LHCN-M2 (cell line): ENCODE measurements at places on chromosomes 11 and 22. TPM values are rescaled to one million over a fixed set of nuclear protein-coding genes. Genes with fewer than 3 reads are reported as not detected.
A peak's percentile ranks its signal among the peaks of the same experiment; 100 is the strongest.

GRCh38 chr22:17562906-17563870, at the start of gene SLC25A18:
TSS of gene SLC25A18 (plus strand) at chr22:17563498. CDS start at chr22:17579945, 16,447 bp downstream.
- peak; percentile 35 for DNase-seq

DNA sequence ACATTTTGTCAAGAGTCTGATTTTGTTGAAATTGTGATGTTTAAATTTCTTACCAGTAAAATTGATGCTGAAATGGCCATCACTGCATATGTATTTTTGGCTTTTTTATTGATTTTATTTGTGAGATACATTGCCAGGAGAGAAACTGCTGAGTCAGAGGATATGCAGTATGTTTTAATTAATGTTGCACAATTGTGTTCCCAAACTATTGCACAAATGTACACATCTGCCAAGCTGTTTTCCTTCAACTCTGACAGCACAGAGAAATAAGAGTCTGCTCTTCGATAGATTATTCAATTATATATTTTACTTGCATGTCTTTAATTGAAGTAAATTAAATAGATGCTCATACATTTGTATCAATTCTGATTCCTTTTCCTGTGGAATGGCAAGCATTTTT, 640.2 kb upstream of the LUZP2 start:
- peak; percentile 31 for DNase-seq

GRCh38 chr11:17780668-17781067, 46.1 kb downstream of the KCNC1 start:
- no peak for DNase-seq

GRCh38 chr11:64068705-64069400, 33.1 kb downstream of the FLRT1 start:
- DNase-seq: no peak

GRCh38 chr22:26669060-26669481, 11.7 kb downstream of the MIAT start:
- DNase-seq: peak; percentile 56

- no peak for DNase-seq
Observed at GRCh38 chr11:117815262-117815803, 9.2 kb downstream of the FXYD2 start.

GRCh38 chr22:50544078-50544745, 1.5 kb upstream of the KLHDC7B start:
- peak; percentile 40 for DNase-seq

GRCh38 chr11:99184146-99184545, 163.4 kb downstream of the CNTN5 start:
- DNase-seq: no peak

DNA sequence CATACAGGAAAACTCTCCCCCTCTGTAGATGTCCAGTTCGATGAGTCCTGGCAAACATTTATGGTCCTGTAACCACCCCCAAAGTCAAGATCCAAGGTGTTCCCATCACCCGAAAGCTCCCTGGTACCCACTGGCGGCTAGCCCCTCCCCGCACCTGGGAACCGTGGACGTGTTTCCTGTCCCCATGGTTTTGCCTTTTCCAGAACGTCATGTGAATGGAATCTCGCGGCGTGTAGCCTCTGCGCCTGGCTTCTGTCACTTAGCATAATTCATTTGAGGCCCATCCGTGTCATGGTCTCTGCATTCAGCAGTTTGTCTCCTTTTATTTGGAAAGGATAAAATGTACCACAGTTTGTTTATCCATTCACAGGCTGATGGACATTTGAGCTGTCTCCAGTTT, 106.3 kb downstream of the KCNQ1 start:
- DNase-seq: no peak

- DNase-seq: peak; percentile 32
Observed at GRCh38 chr11:112226831-112227401, 688 bp downstream of the PTS start.

DNA sequence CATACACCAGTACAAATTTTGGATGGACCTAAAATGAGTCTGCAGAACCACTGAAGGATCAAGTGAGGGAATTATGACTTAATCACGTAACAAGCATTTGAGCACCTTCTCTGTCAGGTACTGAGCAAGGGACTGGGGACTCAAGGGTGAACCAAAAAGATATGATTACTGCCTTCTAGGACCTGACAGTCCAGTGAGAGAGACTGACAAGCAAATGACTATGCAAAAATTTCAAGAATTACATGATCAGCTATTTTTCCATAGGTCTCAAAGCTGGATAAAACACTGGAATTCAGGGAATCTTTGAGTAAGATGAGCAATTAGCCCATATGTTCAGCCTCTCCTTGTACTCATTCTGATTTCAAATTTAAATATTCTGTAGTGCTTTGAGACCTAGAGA, 5.2 kb upstream of the STT3A start:
- DNase-seq: no peak

GRCh38 chr11:82732734-82733443, 775 bp downstream of the FAM181B start:
- DNase-seq: no peak

DNA sequence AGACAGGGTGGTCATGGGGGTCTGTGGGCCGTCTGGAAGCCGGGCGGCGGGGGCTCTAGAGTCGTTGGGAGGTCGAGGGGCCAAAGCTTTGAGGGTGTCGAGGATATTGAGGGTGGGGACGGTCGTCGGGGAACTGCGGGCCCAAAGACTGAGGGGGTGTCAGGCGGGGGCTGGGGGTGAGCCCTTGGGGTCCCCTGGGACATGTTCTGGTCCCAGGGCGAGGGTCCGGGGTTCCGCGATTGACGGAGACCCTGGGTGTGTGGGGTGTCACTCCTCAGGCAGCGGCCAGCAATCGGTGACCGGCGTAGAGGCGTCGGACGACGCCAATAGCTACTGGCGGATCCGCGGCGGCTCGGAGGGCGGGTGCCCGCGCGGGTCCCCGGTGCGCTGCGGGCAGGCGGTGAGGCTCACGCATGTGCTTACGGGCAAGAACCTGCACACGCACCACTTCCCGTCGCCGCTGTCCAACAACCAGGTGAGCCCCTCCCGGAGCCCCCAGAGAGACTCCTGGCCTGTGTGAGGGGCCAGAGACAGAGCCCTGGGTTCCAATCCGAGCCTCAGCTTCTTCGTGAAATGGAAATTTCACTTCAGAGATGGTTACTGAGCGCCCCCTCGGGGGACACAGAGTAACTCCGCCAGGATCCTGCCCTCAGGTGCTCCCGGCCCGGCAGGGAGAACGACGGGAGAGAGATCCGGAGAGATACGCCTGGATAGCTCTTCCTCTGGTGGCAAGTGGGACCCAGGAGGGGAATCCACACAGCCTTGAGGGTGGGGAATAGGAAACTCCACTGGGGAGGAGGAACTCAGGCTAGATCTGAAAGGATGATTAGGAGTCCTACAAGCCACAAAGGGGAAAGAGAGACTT, 714 bp downstream of the SDF2L1 start:
- peak; percentile 53 for DNase-seq

GRCh38 chr22:17213976-17214375, 5.3 kb downstream of the ADA2 start:
- DNase-seq: peak; percentile 39

DNA sequence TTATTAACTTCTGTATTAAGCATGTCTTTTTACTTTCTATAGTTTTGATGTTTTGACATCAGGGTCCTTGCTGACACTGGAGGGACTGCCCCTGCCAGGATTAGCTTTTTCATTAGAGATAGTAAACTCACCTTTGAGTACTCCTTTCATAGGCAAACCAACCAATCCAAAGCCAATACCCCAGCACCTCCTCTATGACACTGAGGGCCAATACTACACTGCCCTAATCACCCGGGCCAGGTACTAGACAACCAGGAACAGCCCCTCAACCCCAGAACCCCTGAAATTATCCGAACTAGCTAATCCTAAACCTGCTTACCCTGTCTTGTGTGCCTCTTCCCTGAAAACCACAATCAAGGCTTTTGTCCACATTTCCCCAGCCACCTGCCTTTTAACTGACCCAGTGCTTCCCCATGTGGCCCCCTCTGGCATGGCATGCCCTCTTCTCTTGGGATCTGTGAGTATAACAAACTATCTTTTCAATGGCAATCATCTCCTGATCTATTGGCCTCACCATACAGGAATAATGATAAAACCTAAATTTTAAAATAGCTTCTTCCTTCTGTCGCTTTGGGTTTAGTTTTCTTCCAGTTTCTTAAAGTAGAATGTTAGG, 31.2 kb downstream of the RAB6A start:
- DNase-seq: peak; percentile 6

DNA sequence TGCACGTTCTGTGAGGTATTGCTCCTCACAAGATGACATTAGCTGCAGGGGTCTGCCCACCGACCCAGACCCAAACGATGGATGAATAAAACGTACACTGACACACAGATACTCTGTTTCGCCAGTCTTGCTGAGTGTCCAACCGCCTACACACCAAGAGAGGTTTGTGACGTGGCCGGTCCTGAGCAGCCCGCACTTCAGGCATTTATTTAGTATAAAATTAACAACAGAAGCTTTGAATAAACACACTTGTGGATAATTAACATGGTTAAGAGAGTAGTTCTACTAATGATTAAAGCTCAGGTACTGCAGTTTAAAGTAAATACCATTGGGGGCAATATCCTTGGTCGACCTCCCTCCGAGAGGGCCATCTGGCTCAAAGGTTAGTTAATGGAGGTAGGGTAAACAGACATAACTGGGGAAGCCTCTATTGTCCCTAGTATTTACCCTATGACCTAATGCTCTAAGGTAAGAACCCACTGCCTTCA, 75.7 kb downstream of the CCDC83 start:
- no peak for DNase-seq

DNA sequence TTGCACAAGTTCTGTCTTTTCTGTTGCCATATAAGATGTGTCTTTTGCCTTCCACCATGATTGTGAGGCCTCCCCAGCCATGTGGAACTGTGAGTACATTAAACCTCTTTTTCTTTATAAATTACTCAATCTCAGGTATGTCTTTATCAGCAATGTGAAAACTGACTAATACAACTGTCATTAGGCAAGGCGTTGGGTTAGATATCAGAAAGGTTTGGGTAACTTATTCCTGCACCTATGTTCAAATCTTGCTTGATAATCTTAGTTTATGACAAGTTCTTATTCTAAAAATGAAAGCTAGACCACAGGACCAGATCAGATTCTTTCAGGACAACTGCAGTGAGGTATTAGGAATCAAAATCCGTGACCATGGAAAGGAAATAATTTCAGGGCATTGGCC, 160.6 kb upstream of the BDNF start:
- DNase-seq: no peak

- no peak for DNase-seq
Observed at GRCh38 chr11:7606496-7606895, 66.8 kb downstream of the CYB5R2 start.

GRCh38 chr11:57588046-57588710, 9.3 kb upstream of the SERPING1 start:
- no peak for DNase-seq

DNA sequence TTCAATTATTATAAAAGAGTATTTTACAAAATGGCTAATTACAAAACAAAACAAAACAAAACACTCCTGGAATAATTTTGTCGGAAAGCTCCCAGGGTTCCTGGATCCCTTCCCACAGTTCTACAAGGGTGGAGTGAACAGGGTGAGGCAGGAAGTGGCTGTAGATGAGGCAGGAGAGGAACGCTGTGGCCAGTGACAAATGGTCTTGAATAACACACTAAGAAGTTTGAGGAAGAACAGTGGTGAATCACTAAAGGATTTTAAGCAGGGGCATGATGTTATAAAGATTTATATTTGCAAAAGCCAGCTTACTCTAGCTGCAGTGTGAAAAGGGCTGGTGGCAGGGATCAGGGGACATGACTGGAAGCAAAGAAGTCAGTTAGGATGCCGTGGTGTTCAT, 33.8 kb upstream of the APOA1 start:
- peak; percentile 96 for DNase-seq

GRCh38 chr11:46391578-46392420, at the start of gene CHRM4:
TSS of gene CHRM4 (minus strand) at chr11:46391776. CDS start at chr11:46386557, 5,219 bp downstream.
- peak; percentile 41 for DNase-seq

DNA sequence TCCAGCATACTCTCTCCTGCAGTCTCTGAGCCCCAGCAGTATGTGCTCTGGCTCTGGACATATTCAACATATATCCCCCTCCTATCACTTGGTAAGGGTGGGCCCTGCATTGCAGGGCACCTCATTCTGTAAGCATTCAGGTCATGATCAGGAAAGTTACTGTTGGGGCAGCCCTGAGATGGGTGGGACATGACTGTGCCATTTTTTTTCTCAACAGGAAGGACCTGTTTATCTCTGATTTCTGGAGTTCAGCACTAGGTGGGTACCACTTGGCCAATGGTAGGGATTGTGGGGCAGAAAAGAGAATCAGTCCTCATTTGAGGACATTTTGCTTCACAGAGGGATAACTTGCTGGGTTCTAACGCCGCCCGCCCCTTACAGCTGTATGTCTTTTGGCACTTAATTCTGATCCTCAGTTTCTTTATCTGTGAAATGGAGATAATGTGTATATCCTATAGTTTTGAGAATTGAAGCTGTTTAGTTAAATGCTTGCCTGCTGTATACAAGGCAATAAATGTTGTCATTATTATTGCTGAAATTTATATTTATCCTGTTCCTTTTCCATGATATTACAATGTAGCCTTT, 2.2 kb downstream of the SRRD start:
- DNase-seq: no peak

DNA sequence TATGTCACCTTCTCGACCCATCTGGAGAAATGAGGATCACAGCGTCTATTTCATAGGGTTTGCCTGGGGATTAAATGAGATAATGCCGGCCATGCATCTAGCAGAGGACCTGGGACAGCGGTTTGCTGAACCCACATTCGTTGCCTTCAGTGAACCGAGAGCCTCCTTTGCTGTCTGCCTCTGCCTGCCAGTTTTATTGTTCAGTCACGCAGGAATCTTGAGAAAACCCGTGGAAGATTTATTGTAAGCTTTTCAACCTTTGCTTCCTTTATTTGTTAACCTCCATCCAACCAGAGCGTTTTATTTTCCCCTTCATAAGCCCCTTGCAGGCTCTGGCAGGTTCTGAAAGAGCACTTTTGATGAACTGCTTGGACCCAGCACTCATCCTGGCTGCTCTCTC, 202.3 kb upstream of the SYN3 start:
- DNase-seq: no peak

OR52A1 gene
- not detected in 2 replicates for total RNA-seq

SYT7 gene
- total RNA-seq: 1.6 and 2.0 TPM in 2 replicates

RTL10 gene
- total RNA-seq: 13.3 and 14.9 TPM in 2 replicates

SGSM1 gene
- total RNA-seq: not detected in 2 replicates

HSPB2 gene
- 0.58 and 1.6 TPM in 2 replicates for total RNA-seq

CDK2AP2 gene
- 31.9 and 34.0 TPM in 2 replicates for total RNA-seq

APOA1 gene
- total RNA-seq: not detected in 2 replicates

RCOR2 gene
- 0.23 and 0.58 TPM in 2 replicates for total RNA-seq

APOL5 gene
- total RNA-seq: not detected in 2 replicates
